ENCODE measurements at places on chromosomes 12 and 14. TPM values are rescaled to one million over a fixed set of nuclear protein-coding genes. Genes with fewer than 3 reads are reported as not detected.

Gene C12orf54
- total RNA-seq: not detected

Gene CDKN1B
- total RNA-seq: 50.9 TPM

Gene PLEKHD1
- total RNA-seq: under 0.01 TPM

Gene RIN3
- total RNA-seq: 5.4 TPM

Gene SLC10A1
- total RNA-seq: not detected

DNA sequence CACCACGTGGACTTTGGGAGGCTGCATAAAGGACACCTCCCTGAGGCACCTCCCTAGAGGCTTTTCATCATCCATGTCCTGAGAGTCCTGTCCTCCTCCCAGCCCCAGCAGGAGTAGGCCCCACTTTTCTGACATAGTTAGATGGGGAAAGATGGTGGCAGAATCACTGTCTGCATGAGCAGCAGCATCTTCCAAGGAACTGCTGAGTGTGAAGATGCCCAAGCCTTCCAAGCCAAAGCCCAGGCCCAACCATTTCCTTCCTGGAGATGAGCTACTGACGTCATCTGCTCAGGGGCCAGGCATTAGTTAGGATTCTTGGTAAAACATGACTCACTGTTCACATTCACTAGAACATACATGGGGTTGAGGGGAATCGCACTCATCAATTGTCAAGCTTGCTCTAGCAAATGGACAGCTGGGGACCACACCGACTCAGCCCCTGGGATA lies 37.3 kb downstream of the VDR start:
- peaks cover 10% of the 10 kb centered on the region for H3K4me1 ChIP-seq
- H3K27ac ChIP-seq: peak overlapping the region; percentile 34
- peaks cover 4% of the 10 kb centered on the region for H3K36me3 ChIP-seq
- H3K4me3 ChIP-seq: no peak overlapping the region
- DNase-seq: peak; percentile 87

DNA sequence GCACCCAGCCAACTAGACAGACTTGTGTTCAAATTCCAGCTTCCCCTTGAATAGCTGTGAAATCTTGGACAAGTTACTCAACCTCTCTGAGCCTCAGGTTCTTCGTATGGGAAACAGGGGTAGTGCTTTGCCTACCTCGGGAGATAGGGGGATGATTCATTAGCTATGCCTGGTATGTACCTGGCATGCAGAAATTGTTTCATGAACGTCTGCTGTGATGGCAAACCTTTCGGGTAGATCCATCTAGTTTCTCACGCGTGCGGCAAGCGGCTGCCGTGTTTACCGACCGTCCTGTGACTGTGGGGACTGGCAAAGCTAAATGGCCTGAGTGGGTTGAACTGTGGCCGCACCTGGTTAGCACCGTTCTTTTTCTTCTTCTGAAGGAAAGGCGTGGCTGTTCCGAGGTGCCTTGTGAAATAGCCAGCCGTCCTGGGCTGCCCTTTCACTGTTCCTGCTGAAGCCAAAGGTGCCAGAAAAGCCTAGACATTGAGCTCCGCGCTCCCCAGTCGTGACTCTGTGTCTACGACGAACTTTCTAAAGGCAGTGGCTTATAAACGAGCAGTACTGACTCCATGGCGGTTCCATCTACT lies 40.6 kb upstream of the MED13L start:
- peaks cover 9% of the 10 kb centered on the region for H3K4me1 ChIP-seq
- no peak for DNase-seq
- H3K27ac ChIP-seq: peak overlapping the region; percentile 95

DNA sequence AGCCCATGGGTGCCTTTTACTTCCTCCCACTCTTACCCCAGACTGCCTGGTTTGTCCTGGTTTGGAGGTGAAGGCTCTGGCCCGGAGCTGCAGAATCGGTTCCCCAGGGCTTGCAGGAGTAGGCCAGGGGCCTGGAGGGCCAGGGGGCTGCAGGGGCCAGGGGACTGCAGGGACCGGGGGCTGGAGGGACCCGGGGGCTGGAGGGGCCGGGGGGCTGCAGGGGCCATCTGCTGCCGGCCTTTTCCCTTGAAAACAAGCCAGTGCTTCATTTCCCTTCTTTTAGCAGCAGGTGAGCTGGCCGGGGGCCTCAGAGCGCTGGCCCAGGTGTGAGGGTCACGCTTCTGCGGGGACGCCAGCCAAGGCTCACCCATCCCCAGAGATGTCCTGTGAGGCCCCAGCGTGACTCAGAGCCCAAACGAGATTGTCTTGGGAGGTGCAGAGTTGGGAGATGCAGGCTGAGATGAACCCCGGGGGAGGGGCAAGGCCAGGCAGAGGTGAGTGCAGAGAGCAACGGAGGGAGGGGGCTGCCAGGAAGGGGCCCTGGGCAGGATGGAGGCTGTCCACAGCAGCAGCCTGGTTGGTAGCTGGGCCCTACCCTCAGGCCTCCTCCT lies 154.9 kb downstream of the KIF26A start:
- H3K27me3 ChIP-seq: no peaks in the 10 kb centered on the region
- no peaks in the 10 kb centered on the region for H3K4me1 ChIP-seq
- DNase-seq: no peak
- no peak overlapping the region for H3K27ac ChIP-seq
- H3K36me3 ChIP-seq: no peaks in the 10 kb centered on the region

DNA sequence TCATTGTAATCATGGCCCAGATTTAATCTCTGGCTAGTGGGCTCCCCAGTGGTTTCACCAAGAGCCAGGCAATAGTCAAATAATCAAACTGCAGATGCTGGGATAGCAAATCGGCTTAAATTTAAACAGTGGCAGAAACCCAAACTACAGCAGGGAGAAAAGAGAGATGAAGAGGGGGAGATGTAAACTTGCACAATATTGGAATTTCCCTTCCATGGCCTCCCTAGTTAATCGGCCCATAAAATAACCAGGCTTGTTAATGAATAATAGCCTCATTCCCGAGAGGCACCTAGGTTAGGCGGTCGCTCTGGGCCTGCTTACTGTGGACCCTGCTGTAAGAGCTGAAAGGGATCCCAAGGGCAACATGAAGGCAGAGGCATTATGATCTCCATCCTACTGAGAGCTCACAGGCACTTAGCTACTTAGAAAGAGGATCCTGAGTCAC lies 116.2 kb downstream of the NUAK1 start:
- no peak overlapping the region for H3K27ac ChIP-seq
- no peaks in the 10 kb centered on the region for H3K36me3 ChIP-seq
- H3K27me3 ChIP-seq: no peaks in the 10 kb centered on the region
- DNase-seq: peak; percentile 4

- H3K4me1 ChIP-seq: no peaks in the 10 kb centered on the region
- no peak overlapping the region for H3K4me3 ChIP-seq
- no peaks in the 10 kb centered on the region for H3K27me3 ChIP-seq
- no peaks in the 10 kb centered on the region for H3K36me3 ChIP-seq
Measured at GRCh38 chr14:78683206-78683605, 513.0 kb downstream of the NRXN3 start.

DNA sequence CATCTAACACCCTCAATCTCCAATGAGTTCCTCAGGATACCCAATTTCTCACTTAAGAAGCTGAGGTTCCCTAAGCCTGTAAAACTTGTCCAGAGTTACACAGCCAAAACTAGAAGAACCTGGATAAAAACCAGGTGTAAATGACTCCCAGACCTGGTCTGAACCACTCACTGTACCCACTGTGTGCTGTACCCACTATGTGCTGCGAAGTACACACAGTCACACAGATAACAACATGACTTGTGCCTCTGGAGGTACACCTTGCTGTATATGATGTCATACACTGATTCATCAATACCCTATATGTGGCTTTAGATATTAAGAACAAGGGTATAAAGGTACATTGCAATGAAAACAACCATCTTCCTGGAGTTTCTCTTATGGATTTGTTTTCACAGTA lies 66.1 kb downstream of the PPM1H start:
- DNase-seq: no peak
- H3K4me1 ChIP-seq: peaks cover 15% of the 10 kb centered on the region
- H3K27me3 ChIP-seq: no peaks in the 10 kb centered on the region
- H3K27ac ChIP-seq: no peak overlapping the region

Measured in fibroblast of lung (primary cell).